Activated CD4-positive, alpha-beta T cell treated with anti-CD3 and anti-CD28 coated beads, Interleukin-2, amount 50 U/mL, for 16 hours (primary cell): ENCODE measurements at places on chromosomes 12 and 14.

GRCh38 chr12:120851444-120851843 is 52.7 kb downstream of the SPPL3 start:
- no peak for DNase-seq

GRCh38 chr14:95620659-95621059 is 65.6 kb upstream of the TCL1B start:
- DNase-seq, result no peak

GRCh38 chr14:71398450-71398849 is 491.2 kb downstream of the PCNX1 start:
- peak; percentile 26 for DNase-seq

GRCh38 chr14:62691647-62692489 is 353.4 kb downstream of the KCNH5 start:
- no peak for DNase-seq
